ENCODE measurements at places on chromosomes 4 and X. TPM values are rescaled to one million over a fixed set of nuclear protein-coding genes. Genes with fewer than 3 reads are reported as not detected.

Gene CXCL1
- 14.8 TPM for total RNA-seq

Gene ARSJ
- 5.2 TPM for total RNA-seq

Gene FGF2
- 63.0 TPM for total RNA-seq

Gene HSFX1
- 0.50 TPM for total RNA-seq

Gene MTNR1A
- 0.50 TPM for total RNA-seq

Gene ADGRG4
- total RNA-seq = not detected

Gene FGF5
- 0.44 TPM for total RNA-seq

Gene HDX
- total RNA-seq = 3.1 TPM

Gene ABCE1
- 112 TPM for total RNA-seq

Gene SMIM31
- total RNA-seq = not detected
